NCI-H1694 (cell line): ENCODE measurements at places on chromosomes 3 and 15.

DNA sequence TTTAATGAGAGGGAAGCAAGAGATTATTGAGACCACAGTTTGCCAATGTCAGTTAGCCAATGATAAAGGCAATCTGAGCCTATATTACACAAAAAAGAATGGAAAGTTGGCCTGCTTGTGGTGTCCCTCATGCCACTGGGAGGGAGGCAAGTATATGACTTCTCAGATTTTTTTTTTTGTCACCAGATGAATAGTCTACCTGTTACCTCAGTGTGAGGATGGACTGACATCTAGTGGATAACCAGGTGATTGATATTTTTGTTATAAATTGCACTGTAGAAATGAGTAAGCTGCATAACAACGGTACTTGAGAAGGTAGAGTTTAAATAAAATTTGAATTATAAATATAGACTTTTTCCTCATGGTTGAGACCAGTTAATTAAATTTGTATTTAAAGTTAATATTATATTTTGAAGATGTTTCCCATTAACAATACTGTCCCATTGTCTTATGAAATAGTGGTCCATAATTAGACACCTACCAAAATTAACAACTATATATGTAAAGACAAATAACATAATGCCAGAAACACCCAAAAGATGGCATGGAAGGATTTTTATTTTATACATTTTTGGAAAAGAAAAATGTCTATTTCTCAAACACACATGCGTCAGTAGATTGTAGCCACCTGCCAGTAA lies 237.8 kb upstream of the GADL1 start:
- DNase-seq, result no peak

GRCh38 chr15:59611276-59612260 lies at the start of gene GCNT3:
Gene GCNT3 (plus strand): TSS chr15:59611783. CDS start chr15:59618239, 6,456 bp downstream.
- DNase-seq, result no peak

DNA sequence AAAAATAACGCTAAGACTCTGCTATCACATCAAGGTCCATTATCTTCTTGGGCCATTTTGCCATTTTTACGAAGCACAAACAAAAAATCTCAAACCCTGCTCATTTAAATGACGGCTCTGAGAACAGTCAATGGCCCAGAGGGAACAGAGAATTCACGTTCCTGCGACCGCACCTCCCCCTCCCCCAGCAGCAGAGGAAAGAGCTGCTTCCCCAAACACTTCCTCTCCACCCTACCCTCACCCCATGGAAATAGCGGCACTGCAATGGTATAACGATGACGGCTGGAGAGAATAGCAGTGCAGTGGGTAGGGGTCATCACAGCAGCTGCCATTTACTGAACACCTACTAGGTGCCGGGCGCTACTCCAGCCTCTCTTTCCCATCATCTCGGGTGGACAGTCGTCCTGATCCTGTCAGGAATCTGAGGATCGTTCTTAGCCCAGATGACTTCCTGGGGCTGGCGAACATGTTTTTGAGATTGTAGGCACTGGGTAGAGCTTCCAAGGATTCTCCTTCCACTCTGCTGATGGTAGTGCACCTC lies 113.3 kb downstream of the IQSEC1 start:
- DNase-seq, result no peak

GRCh38 chr3:135918600-135918999 lies 46.9 kb upstream of the PPP2R3A start:
- DNase-seq, result no peak

GRCh38 chr3:135243616-135244015 lies 448.6 kb downstream of the EPHB1 start:
- DNase-seq, result no peak
